ENCODE measurements at places on chromosomes 2 and 18. TPM values are rescaled to one million over a fixed set of nuclear protein-coding genes. Genes with fewer than 3 reads are reported as not detected.

- DNase-seq, result no peak
- H3K36me3 ChIP-seq, result no peaks in the 10 kb centered on the region
- H3K27me3 ChIP-seq, result no peaks in the 10 kb centered on the region
These were observed 148.8 kb downstream of the RTN4 start for GRCh38 chr2:54901224-54901986.

DNA sequence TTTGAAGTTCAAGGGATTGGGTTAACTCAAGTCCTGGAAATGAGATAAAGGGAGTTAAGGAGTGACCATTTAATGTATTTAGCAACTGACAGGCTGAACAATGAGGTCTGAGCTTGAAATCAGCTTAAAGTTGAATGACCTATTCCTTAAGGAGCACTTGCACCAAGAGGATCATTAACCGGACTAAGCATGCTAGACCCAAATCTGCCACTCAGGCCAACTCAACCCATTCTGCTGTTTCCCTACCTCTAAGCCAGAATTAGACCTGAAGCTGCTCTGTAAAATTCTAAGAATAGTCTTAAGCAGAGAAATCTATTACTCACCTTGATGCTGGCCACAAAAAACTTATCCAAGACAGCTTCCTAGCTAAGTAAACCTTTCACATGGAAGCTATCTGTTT, 59.8 kb downstream of the SPRED2 start:
- H3K27ac ChIP-seq, result no peak overlapping the region
- no peaks in the 10 kb centered on the region for H3K36me3 ChIP-seq
- no peak overlapping the region for H3K4me3 ChIP-seq

TUBB8B gene
- not detected for total RNA-seq

CFAP65 gene
- 0.85 TPM for total RNA-seq

RAX gene
- total RNA-seq, result not detected

Data from ovary (tissue), 10 donors.